NCI-H146 (cell line): ENCODE measurements at places on chromosomes 5 and 9.

GRCh38 chr9:115157245-115157674 is 39.3 kb upstream of the TNC start:
- DNase-seq, result no peak

GRCh38 chr9:130578865-130579737 is at the start of gene FUBP3:
Gene FUBP3 (plus strand): TSS chr9:130579577. CDS start chr9:130579681, 104 bp downstream.
- DNase-seq, result peak; percentile 82

DNA sequence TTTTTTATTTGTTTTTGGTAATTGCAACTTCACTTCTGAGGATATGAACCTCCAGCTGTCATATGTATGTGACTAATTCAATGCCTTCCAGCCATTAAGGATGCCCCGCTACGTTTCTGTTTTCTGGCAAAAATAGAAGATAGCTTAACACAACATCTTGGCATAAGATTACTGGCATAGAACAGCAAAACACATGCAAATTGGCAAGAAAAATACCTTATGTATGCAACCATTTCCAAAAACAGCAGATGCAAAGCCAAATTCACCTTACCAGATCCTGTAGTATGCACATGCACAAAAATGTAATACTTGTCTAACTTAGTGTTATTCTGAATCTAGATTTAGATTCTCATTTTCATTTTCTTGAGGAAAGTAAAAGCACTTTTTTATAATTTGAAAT is 461.1 kb upstream of the CYLC2 start:
- DNase-seq, result no peak

DNA sequence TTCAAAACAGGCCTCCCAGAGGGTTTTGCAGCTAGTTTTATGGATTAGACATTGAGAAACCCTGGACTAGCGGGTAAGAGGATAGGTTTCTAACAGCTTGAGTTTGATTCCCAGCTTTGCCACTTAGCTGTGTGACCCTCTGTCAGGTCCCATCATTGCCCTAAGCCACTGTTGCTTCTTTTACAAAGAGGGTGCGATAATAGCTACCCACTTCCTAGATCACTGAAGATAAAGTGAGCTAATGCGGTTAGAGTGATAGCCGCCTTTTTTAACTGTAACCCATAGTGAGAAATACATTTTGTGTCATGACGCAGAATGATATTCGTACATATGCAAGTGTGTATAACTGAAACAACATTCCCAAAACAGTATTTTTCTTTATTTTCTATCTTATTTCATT is 40.3 kb downstream of the CSF1R start:
- DNase-seq, result no peak

GRCh38 chr5:134735243-134735642 is 3.1 kb upstream of the CAMLG start:
- DNase-seq, result no peak

DNA sequence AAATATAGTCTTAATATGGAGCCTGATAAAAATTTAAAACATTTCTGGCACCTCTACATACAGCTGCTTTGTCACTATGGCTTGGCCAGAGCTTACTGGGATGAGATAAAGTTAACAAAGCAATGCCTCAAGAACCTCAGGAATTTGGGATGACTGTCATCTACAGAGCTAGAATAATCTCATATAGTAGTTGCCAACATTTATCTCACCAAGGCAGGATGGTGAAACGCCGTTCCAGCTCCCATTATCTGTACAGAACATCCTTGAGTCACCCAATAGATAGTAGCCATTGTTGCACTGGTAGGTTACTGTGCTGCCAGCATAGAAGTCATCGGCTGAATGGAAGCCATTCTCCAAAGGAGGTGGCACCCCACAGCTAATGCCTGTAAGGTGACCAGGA is 94.6 kb upstream of the TXNDC8 start:
- no peak for DNase-seq

GRCh38 chr9:70421272-70422180 is 7.1 kb upstream of the KLF9 start:
- peak; percentile 3 for DNase-seq

DNA sequence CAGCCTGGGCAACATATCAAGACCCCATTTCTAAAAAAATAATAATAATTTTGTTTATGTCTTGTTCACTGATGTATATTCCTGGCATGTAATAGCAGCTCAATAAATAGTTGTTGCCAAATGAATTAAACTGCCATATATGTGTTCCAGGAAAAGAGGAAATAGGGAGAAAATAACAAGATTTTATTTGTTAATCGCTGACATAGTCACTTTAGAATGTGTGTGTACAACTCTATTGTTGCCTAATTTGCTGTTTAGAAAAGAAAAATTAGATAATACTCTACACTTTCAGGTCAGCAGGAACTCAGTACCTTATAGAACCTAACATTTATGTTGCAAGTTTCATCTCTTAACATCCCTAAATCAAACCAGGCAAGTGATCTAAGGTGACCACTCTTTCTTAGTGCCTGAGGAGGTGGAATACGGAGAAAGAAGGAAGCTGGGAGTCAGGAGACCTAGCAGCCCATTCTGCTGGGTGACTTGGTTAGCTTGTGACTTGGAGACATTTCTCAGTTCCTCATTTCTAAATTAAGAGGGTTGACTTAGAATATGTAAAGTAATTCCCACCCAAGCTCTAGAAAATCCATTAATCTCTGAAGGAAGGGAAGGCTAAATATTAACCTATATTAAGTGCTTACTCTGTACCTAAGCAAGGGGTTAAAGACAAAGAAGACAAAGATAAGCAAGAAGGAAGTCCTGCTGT is 110.3 kb upstream of the IQGAP2 start:
- no peak for DNase-seq

DNA sequence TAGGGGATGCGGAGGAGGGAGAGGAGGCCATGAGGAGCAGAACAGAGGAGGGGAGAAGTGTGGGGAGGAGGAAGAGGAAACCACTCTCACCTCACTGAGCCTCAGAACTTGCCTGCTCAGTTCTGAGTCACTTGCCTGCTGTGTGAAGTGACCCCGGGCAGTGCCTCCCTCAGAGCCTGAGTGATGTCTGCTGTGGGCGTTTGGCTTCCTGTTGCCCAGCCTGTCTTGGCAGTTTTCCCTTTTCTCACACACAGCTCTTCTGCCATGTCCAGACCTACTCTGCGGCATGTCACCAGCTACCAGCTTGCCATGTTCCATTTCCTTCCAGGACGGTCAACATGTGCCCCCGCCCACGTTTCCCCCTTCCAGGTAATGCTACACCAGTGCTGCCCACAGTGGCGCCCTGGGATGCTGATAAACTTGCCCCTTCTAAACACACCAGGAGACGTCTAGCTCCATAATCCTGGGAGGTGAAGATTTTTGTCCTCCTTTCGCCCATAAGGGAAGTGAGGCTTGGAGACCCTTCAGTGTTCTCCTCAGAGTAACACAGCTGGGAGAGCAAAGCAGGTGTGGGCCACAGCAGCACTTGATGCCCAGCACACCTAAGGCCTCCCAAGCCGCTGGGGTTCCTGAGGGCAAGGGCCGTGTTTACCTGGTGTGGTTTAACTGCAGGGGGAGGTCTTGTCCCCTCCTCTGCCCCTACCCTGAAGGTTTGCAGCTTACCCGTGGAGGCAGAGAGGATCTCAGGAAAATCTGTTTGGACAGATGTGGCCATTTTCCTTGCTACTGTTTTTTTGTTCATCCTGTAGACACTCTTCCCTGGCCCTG is 63.8 kb upstream of the RNF130 start:
- DNase-seq, result no peak

GRCh38 chr9:133781828-133782135 is 43.6 kb upstream of the SARDH start:
- DNase-seq, result no peak

GRCh38 chr5:143395638-143396352 is 7.7 kb downstream of the NR3C1 start:
- DNase-seq, result no peak

DNA sequence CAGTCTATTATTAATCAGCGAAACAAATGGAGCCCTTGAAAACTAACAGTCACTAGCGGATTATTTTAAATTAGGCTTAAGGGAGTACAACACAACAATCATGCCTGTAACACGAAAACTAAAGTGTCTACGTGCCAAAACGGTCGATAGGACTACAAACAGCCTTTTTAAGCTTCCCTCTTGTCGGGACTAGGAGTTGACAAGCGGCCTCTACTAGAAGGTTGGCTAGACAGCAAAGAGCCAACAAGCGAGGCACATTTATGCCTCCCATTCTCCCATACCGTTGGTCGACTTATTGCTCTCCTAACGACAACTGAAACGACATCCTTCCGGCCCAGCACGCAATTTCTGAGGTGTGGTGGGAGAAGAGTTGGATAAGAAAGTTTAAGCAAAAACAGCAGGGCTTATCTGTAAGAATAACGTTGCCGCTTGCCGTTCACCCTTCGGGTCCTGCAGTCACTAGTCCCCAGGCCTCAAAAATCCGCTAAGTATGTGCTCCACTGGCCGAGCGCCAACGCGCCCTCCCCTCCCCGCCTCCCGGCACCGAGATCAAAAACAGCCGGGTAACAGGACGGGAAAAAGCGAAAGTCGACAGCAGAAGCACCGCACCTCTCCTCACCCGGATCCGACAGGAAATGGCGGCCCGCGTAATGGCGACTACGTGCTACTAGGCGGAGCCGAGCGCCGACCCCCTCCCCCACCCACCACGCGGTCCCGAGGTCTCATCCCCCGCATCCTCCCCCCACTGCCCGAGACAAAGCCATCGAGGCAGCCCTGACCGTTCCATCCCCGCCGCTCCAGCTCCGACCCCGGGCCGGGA is 813 bp downstream of the HNRNPK start:
- DNase-seq, result peak; percentile 81

- no peak for DNase-seq
Observed at GRCh38 chr5:33631139-33631538, 190.4 kb downstream of the TARS1 start.

DNA sequence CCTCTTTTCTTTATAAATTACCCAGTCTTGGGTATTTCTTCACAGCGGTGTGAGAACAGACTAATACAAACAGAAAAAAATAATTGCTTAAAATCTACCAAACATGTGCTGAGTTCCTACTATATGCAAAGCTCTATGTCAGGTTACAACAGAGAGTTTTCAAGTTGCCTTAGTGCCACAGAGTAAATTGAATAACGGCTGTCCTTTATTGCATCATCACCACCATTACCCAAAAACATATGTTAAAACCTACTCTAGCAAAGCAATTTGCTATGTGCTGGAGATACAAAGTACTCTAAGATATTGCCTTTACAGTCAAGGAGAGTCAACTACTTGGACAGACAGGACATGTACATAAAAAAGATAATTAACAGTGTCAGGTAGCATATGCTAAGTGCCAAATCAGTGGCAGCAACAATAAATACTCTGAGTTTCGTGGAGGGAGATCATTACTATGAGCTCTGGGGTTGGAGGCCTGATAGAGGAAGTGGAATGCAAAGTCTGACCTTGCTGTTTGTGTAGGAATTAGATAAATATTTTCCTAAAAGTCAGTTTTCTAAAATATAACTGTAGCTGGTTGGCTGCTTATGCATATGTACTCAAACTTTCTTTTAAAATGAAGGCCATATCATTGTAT is 1058.7 kb upstream of the WWC1 start:
- no peak for DNase-seq

- DNase-seq, result no peak
Observed at GRCh38 chr5:13566871-13567339, 377.6 kb downstream of the DNAH5 start.

- DNase-seq, result no peak
Observed at GRCh38 chr5:147317978-147318684, 83.3 kb downstream of the STK32A start.

- peak; percentile 4 for DNase-seq
Observed at GRCh38 chr5:92800365-92800764, 780.7 kb downstream of the NR2F1-AS1 start.

- no peak for DNase-seq
Observed at GRCh38 chr9:108703429-108703828, 152.4 kb downstream of the ACTL7B start.

GRCh38 chr5:71456362-71456743 is 902 bp downstream of the BDP1 start:
- no peak for DNase-seq

DNA sequence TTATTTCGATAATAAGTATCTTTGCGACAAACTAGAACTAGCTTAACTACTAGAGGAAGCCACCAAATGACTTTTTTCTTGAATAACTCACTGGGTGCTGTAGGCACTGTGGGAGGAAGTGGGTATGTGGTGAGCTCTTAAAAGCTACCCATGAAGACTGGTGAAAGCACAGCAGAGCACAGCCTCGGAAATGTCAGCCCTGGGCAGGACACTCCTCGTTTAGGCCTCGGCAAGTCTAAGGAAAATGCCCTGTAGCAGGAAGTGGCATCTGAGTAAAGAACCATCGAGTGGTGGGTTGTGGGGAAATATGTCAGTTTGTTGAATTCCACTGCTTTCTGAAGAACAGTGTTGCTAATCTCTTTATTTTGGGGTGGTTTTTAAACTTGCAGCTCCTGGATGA is 44.0 kb upstream of the NCS1 start:
- no peak for DNase-seq

DNA sequence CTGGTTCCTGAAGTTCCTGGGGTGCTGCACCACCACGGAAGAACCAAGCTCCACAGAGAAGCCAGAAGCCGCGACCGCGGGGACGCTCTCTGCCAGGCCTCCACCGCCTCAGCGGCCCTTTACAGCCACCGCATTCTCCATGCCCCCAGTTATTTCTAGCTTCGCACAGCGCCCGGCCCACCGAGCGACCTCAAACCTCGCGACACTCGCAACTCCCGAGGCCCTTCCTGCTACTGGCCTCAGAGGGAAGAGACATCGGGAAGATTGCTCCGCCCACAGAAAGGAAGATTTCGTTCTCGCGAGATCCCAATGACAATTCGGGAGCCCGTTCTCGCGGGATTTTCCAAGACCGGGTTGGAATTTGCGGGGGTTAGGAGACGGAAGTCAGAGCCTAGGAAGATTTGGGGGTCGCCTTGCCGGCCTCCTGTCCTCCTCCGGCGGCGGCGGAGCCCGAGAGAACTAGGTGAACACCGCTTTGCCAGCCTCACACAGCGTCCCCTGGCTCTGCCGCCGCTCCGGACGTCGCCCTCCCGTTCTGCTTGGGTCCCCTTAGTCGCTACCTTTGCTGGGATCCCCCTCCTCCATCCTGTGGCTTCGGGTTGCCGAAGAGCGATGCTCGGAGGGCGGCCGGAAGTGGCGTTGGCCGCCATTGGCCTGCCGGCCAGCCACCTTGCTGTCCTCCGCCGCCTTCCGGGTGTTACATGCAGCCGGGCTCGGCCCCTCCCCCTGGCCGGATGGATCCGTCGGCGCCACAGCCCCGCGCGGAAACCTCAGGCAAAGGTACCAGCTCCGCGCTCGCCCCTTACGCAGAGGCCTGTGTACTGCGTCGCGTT is at the start of gene ERCC6L2:
Gene ERCC6L2 (plus strand): TSS at position 387 of the 833 bp plus-strand sequence. CDS start 348 bp downstream, at position 735.
- DNase-seq, result no peak

DNA sequence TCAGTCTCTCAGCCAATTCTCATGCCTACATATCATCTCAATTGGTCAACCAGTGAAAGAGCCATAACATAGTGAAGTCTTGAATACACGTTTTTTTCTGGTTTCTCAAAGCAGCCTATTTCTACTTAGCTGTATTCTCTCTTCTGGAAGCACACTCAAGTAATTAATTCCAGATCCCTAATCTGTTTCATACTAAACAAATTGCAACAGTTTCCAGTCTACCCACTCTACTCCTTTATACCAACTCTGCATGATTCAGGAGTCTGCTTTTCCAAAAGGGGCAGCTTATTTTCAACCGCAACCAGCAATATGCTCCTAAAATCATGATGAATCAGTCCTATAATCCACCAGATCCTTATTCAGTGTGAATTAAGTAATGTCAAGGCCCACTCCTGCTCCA is 211.7 kb downstream of the TLE1 start:
- DNase-seq, result no peak

- DNase-seq, result no peak
Observed at GRCh38 chr5:140176031-140176387, 1.0 kb downstream of the CYSTM1 start.
